ENCODE measurements at places on chromosomes 16 and 17.

- DNase-seq, result no peak
Measured at GRCh38 chr17:40297511-40297910, 9.8 kb downstream of the CDC6 start.

DNA sequence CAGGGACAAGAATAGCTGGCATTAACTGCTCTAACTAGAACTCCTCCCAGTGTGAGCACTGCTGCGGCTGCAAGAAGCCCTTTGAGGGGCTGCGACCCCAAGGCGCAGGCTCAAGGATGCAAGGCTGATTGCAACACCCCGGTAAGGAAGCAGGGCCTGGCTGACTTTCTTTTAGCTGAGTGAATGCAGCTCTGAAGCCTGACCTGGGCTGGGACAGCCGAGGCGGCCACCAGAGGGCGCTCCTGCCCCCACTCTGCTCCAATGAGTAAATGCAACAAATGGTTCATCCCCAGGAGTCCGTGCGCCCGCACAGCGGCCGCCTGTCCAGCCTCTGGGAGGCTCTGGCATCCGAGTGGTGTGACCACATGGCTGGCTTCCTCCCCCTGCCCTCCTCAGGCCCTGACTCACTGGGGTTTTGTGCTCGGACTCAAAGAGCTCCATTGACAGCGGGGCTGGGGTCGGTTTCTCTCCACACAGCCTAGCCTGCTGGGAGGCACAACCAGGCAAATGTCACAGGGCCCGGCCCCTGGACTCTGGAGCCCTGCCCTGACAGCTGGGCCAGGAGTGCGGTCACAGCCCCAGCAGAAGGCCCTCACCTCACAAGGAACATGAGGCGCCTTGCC, at the start of gene SMIM5:
Gene SMIM5, plus strand, starts transcription at position 572 of the 623 bp plus-strand sequence. CDS start 6,768 bp downstream, outside the sequence.
- peak; percentile 55 for DNase-seq

DNA sequence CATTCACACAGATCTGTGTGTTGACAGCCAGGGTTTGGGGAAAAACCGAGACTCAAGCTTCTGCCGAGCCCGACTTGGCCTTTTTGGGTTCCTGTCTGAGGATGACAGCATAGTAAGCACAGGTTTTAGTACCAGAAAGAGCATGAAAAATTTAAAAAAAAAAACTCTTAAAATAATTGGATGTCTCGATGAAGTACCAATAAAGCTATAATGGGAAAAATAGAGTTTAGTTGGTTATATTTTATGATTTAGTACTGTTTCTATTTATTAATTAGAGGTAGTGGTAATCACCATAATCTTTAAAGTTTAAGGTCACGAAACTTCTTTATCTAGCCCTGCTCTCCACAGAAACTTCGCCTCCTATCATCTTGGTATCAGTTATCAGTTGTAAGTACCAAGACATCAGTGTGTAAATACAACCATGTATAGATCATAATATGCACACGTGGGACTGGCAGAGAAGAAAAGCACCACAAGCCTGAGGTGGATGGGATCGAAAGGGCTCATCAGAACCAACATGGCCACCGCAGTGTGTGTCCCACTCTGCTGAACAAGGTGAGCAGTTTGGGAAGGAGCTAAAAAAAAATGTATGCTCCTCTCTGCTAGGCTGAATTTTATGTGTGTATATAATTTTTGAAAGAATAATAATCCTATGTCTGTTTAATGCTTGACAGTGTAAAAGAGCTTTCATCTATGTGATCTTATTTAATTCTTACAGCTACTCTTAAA, 14.4 kb upstream of the EEF2K start:
- DNase-seq, result no peak

DNA sequence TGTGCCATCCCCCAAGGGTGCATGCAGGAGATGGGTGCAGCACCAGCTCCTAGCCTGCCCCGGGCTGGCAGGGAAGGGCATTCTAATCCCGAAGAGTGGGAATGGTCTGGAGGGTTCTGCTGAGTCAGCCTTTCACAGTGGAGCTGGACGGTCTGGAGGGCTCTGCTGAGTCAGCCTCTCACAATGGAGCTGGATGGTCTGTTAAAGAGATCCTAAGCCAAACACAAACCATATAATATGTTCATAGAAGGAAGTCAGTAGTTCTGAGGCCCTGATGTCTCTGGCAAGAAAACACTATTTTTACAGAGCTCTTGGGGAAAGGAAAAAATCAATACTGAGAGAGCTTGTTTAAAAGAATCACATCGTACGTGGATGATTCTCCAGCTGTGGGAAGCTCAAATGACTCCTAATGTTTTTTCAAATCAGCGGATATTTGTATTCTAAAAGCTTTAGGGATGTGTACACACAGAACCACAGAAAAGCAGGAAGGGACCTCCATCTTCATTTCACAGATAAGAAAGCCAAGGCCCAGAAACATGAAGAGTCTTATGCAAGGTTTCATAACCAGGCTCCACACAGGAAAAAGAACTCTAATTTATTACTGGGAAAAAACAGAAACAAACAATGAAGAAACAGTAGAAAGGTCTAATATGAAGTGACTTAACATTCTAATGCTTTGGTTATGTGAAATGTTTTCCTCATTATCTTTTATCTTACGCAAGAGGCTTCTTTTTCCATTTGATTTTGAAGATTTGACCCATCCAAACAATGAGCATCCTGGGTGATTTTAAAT, 176.3 kb downstream of the VPS53 start:
- no peak for DNase-seq

DNA sequence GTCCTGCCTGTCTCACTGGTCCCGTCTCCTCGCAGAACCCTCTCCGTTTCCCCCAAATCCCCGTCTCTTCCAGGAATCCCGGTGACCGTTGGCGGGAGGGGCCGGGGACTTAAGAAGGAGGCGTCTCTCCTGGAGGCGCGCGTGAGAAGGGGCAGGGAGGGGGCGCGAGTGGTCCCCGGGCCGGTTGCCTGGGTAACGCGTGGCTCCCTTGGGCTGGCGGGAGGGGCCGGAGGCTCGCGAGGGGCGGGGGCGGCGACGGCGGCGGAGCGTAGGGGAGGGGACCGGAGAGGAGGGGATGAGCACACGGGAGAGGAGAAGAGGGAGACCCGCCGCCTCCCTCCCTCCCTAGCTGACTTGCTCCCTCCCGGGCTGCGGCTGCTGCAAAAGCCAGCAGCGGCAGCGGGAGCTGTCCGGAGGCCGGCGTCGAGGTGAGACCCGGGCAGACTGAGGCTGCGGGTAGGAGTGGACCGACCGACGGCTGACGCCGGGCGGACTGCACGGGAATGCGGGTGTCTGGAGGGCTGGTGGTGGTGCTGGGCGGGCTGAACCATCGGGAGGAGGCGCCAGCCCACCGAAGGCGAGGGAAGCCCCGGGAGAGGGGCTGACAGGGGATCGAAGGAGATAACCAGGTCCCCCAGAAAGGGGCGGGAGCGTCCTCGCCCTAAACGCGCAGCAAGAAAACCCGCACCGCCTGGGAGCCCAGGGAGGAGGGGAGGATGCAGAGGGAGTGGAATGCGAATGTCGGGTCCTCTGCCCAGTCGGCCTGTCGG, at the start of gene PRRT2:
Gene PRRT2, plus strand, starts transcription at position 298 of the 770 bp plus-strand sequence. CDS start 862 bp downstream, outside the sequence.
- no peak for DNase-seq

DNA sequence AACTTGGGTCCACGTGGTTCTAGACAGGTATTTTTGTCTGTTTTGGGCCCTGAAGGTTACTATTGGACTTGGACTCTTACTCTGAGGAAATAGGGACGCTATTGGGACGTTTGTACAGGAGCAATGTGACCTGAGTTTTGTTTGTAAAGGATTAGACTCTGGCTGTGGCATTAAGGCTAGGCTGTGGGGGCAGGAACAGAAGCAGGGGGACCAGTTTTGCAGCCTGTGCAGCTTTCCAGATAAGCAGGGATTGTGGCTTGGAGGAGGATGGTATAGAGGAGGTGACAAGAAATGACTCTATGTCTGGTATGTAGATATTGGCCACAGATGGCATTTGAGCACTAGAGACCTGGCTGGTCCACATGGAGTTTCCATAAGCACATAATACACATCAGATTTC, 12.8 kb downstream of the NOD2 start:
- no peak for DNase-seq

DNA sequence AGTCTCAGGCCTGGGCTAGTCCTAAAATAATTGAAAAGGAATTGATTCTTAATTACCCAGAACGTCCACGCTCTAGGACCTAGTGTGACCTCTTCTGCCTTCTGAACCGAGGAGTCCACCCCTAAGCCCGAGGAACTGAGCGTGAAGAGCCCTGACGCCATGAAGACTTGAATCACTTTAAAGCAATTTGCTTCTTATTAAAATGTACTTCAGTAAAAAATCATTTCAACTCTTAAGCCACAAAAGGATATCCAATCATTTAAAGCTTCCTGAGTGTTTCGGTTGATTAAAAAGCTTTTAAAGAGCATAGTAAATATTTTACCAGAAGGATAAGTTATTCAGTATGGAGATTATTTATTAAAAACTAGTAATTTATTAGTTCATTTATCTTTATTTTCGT, 11.6 kb downstream of the HSBP1 start:
- no peak for DNase-seq

DNA sequence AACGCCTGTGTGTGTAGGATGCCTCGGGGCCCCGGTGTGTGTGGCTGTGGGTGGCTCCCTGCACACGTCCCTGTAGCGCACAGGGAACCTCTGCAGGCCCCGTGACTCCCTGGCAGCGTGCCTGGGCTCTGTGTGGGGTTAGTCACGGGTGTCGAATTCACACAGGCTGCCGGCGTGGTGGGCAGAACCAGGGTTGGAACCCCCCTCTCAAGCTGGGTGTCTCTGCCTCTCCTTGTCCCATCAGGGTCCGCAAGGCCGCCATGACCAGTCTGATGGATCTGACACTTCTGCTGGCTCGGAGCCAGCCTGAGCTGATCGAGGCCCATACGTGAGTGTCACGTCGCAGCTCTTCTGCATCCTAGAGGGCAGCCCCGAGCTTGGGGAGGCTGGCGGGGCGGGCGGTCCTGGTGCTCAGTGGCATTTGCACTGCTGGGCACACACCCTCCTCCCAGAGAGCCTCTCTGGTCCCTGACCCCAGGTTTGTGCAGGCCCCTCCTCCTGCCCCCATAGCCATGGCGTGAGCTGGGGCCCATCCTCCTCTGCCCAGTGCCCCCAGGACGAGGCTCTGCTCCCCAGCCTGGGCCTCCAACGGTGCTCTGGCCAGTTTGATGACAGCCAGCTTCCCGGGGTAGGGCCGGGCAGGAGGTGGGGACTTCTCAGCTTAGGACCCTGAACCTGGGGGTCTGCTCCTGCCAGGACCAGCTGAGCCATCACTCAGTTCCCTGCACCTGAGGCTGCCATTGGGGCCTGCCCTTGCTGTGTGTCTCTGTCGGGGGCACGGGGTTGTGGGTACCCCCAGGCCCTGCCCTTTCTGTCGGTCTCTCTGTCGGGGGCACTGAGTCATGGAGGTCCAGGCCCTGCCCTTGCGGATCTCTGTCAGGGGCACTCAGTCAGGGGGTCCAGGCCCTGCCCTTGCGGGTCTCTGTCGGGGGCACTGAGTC, 88.1 kb upstream of the ZNF750 start:
- no peak for DNase-seq

- DNase-seq, result no peak
Measured at GRCh38 chr17:1793447-1793806, 31.6 kb downstream of the SERPINF1 start.

GRCh38 chr16:51157698-51158097, 6.6 kb upstream of the SALL1 start:
- no peak for DNase-seq

DNA sequence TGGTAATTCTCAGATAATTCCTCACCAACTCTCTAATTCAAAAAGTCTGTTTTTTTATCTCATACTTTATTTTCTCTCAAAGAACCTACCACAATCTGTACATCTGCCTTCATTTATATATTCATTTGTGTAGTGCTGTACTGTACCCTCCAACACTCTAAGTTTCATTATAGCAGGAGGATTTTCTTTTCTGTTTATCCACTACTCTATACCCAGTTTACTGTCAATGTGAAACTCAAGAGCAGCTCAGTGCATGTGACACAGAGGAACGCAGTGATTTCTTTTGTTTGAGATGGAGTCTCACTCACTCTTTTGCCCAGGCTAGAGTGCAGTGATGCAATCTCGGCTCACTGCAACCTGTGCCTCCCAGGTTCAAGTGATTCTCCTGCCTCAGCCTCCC, 117.8 kb downstream of the ADAMTS18 start:
- no peak for DNase-seq

- no peak for DNase-seq
Measured at GRCh38 chr17:979212-979538, 401 bp downstream of the NXN start.

- no peak for DNase-seq
Measured at GRCh38 chr17:66304304-66305174, 2.1 kb downstream of the PRKCA start.

DNA sequence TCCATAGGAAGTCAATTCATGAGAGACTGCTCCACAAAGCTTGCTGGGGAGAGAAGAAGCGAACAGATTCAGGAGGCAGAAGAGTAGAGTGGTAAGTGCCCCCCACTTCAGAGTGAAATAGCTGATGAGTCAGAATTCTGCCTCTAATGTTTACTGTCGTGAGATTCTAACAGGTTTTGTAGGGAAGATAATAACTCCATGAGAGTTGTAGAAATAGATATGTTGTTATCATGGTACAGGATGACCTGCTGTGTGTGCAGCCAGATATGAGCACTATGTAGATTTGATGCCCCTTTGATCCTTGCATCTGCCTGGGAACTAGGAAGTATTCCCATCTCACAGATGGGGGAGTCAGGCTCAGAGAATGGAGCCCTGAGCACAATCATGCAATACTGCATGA, 502.4 kb upstream of the CDH11 start:
- DNase-seq, result no peak

DNA sequence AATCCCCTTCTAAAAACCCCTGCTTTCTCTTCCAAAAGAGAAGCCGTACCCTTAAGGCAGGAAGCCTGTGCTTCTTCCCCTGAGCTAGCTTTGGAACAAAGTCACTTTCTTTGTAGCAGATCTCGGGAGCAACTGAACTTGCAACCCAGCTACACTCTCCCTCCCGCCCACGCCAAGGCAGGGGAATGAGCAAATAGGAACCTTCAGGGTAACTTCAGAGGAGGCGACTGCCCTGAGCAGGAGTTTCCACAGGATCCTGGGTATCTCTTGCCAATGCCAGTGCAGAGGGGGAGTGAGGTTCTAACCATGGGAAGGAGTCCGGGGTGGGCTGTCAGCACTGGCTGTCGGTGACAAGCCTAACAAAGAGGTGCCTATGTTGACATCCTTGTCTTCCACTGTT, 5.9 kb upstream of the PIRT start:
- no peak for DNase-seq

- no peak for DNase-seq
Measured at GRCh38 chr17:74608511-74608910, 15.0 kb downstream of the CD300E start.

GRCh38 chr16:361872-362701, 8.3 kb downstream of the MRPL28 start:
- peak; percentile 39 for DNase-seq

DNA sequence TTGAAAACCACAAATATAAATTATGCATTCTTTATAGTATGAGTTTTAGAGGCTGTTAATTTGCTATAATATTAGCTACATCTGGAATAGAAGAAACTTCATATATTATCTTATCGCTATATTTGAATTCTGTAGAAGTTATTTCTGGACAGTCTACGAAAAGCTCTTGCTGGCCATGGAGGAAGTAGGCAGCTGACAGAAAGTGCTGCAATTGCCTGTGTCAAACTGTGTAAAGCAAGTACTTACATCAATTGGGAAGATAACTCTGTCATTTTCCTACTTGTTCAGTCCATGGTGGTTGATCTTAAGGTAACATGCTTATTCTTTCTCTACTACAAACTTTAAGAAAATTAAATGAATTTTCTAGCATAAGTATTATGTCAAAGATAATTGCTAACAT, 96.8 kb downstream of the OMG start:
- DNase-seq, result no peak
